Kidney epithelial cell (primary cell): ENCODE measurements at places on chromosomes 13 and 19. TPM values are rescaled to one million over a fixed set of nuclear protein-coding genes. Genes with fewer than 3 reads are reported as not detected.
A peak's percentile ranks its signal among the peaks of the same experiment; 100 is the strongest.

SULT2A1 gene
- total RNA-seq = not detected in 2 replicates

TGDS gene
- total RNA-seq = 12.7 and 14.3 TPM in 2 replicates

ZNF682 gene
- 1.8 and 3.3 TPM in 2 replicates for total RNA-seq

GRCh38 chr13:49417161-49417560, 26.7 kb downstream of the CAB39L start:
- no peak for DNase-seq

DNA sequence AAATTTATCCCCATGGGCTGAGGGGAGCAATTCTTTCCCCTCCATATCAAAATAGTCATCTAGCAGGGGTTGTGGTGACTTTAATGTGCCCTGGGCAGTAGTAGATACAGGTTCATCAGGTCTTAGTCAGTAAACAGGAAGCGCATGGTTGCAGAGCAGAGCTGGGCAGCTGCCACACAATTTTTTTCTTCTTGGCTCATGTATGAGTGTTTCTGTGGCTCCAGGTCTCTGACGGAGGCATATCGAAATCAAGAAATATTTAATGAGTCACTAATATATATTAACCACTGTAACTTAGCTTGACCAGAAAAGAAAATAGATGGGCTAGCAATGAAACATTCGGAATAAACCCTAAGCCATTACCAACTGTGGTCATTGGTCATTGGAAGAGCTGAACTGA, 68.4 kb upstream of the UBL3 start:
- DNase-seq = peak; percentile 60

- no peak for DNase-seq
Measured at GRCh38 chr19:13841086-13841961, 35.6 kb upstream of the NANOS3 start.

DNA sequence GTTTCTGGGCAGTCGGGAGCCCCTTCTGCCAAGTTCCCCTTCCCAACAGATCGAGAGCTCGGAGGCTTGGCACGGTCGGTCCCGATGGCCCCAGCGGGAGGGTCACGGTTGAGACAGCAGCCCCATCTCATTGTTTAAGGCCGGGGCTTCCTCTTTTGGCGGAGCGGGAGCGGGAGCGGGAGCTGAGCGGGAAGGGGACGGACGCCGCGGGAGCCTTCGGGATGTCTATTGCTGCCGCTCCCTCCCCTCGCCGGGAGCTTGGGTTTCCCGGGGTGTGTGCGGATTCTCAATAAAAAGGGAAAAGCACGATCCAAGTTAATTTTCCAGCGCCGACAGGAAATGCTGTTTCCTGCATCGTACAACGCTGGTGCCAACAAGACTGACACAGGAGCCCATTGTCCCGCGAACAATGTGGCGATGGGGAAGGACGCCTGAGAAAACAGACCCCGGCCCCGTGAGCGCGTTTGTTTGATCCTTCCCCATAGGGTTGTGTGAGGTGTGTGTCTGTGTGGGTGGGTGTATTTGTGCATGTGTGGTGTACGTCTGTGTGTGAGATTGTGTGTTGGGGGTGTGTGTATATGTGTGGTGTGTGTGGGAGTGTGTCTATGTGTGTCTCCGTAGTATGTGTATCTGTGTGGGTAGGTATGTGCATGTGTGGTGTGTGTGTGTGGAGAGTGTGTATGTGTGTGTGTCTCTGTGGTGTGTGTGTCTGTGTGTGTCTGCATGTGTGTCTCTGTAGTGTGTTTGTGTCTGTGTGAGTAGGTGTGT, 36.3 kb upstream of the FLT1 start:
- no peak for DNase-seq

DNA sequence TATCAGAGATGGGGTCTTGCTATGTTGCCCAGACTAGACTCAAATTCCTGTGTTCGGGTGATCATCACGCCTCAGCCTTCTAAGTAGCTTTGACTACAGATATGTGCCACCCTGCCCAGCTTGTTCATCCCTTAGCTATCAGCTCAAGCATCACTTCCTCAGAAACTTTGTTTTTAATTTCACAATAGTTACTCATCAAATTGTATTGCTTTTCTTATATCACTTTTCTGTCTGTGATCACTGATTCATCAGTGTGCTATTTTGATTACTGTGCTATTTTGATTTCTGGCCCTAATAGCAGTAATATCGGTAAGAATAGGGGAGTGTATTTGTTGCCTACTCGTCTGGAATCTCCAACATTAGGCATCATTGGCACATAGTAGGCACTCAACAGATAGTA, 878.6 kb upstream of the PCDH20 start:
- DNase-seq = no peak

DNA sequence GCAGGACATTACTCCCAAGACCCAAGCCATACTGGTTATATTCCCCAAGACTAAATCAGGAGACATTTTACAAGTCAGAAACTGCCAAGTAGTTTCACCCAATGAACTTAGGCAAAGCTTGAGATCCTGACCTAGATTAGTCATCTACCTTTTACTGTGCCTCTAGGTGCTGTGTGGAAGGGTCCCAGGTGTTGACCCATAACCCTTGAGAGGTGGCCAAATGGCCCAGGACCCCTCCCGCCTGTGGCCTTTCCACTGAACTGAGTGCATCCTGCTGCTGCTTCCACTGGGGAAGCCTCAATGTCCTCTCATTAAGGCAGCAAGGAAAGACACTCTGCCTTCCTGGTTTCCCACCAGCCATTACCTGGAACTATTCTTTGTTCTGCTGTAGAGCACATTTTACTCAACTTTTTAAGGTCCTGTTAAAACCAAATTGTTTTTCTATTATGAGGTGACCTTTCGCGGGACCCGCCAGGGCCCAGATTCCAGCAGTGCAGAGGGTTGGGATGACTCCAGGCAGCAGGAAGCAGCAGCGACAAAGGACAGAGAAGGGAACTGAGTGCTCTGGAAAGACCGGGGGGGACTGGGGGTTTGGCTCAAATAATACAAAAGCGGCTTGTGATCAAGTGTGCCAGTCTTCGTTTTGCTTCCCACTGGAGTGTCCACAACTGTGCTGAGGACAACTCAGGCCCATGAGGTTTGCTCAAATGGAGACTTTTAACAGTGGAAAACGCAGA, 27.1 kb downstream of the ANKRD10 start:
- no peak for DNase-seq
